ENCODE measurements at places on chromosomes 6 and 20.

- no peak for DNase-seq
These were observed 622.3 kb upstream of the IMPG1 start for GRCh38 chr6:76694795-76695194.

DNA sequence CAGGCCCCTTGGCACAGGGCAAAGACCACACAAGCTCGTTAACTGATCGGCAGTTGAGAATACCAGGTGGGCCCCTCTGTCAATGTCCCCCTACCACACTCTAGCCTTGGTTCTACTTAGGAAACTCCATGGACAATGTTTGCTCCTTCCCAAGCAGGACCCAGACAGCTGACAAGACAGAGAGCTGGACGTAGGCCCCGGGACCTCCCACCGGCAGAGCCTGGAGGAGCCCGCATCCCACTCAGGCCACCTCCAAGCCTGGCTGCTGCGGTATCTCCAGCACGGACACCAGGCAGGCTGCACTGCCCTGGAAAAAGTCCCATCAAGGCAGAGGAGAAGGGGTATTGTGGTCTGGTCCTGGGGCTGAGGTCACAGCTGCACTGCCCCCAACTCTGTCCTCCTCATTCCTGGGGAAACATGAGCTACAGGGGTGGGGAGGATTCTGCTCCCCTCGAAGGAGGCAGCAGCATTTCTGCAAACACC is 6.2 kb upstream of the GRM4 start:
- DNase-seq: no peak

- no peak for DNase-seq
These were observed 61.6 kb downstream of the MDGA1 start for GRCh38 chr6:37636116-37636515.

- no peak for DNase-seq
These were observed 11.5 kb downstream of the BPI start for GRCh38 chr20:38315290-38315966.

GRCh38 chr6:41966961-41967311 is 25.3 kb upstream of the CCND3 start:
- no peak for DNase-seq

GRCh38 chr6:143601504-143601903 is 76.3 kb upstream of the PHACTR2 start:
- DNase-seq: no peak

- DNase-seq: no peak
These were observed 1.2 kb downstream of the CDH4 start for GRCh38 chr20:61253264-61253639.

- DNase-seq: no peak
These were observed 119.7 kb upstream of the HDAC2 start for GRCh38 chr6:114090626-114091025.

- no peak for DNase-seq
These were observed 1.4 kb downstream of the TEAD3 start for GRCh38 chr6:35495258-35496035.

- no peak for DNase-seq
These were observed 276.3 kb downstream of the KIF16B start for GRCh38 chr20:16296931-16297330.

- no peak for DNase-seq
These were observed 37.7 kb upstream of the SYNJ2 start for GRCh38 chr6:157943964-157944283.

DNA sequence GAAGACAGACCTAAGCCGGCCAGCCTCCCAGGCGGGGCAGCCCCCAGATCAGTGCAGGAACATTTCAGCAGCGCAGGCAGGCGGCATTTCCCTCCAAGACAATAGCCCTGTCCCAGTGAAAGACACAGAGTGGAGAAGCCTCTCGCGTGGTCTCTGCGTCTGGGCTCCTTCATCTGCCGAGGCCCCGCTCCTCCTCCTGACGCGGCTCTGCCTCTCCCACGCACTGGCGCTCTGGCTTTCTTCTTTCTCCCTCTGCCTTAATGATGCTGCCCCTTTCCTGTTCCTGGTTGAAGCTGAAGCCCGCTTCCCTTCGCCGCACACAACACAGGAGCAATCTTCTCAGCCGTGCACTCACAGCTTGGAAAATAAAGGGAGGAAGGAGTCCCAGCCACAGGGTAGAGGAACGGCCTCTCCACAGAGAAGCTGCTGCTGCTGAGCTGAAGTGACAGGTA is 347.5 kb downstream of the CDH4 start:
- no peak for DNase-seq

DNA sequence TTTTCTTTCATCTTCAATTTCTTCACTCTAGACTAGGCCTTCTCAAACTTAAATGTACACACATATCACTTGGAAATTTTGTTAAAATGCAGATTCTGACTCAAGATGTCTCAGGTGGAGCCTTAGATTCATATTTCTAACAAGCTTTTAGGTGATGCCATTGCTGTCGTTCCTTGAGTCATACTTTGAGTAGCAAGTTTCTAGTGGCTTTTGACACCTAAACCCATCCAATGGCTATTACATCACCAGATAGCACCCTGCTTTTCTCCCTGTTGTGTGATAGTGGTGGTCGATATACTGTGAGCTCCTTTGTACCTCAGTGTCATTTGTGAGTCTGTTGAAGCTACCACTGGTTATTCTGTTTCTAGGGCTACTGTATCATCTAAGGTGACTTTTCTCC is 34.8 kb upstream of the BAG2 start:
- DNase-seq: no peak

DNA sequence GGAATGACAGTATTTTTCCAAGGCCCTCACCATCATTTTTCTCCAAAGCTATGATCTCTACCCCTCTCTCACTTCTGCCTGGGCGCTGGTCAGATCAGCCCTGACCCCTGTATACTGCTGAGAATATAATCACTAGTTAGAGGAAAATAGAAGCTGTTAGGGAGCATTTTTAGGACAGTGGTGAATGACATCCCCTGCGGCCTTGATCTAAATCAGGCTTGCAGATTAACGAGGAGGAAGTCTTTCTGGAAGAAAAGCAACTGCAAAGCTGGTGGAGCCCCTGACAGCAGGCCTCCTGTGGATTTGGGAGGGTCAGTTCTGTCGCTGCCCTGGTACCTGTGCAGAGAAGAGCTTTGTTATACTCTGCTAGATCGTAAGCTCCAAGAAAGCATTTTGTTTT is 107.9 kb downstream of the RPP40 start:
- DNase-seq: no peak

DNA sequence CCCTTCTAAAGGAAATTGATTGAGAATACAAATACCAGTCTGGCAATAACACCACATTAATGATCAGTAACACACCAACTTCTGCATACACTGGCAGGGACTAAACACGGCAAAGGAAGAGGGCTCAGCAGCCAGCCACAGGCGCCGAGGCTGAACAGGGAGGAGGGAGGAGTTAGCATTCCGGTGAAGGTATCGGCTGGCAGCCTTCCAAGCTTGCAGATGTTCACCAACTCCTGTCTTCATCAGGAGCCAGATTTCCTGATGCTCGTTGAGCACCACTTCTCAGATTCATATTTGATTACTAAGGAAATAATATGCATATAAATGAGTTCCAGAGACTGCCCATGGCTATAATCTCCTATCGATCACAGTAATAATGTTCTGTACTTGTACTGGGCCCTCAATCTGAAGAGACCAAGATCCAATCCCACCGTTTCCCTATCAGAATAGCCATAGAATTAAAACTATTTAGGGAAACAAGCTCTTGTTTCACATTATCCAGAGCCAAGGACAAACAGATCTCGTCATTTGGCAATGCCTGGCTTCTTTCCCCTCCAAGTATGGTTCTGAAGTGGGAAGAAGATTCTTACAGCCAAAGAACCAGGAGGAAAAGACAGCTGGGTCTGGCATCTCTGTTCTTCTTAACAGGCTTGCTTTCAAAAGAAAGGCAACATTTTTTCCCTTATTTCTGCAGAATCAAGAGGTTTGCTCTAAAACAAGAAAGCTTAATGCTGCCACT is 42.2 kb downstream of the GFOD1 start:
- no peak for DNase-seq

DNA sequence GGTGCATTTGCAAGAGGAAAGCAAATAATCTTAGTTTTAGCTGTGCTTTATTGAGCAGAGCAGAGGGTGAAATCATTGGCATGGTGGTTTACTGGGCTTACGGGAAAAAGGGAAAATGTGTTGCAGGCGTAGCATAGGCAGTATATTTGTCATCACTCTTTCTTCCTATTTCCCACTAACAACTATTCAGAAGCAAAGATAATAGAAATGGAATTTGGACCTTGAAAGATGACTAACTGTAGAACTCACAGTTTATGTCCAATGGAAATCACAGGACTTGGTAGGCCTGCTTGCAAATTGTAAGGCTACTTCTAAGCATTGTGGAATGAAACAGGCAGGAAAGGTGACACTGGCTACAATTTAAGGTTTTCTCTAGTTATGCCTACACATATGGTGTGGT is 611.9 kb upstream of the MAN1A1 start:
- no peak for DNase-seq

DNA sequence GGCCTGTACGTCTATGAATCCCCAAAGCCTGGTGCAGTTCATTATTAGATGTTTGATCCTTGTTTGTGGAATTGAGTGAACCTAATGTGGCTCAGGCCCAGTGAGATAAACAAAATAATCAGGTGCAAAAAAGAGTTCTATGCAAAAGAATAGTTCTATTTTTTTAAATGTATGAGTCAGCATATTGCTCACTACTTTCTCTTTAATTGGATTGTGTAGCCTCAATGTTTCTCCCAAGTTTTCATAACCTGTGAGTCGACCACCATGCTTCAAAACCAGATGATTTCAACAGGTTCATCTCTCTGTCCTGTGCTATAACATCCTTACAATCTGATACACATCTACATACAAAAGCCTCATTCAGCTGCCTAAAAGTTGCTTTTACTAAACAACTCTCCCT is 116.5 kb upstream of the HDAC2 start:
- DNase-seq: no peak

GRCh38 chr20:63834491-63834880 is 3.4 kb upstream of the ZBTB46 start:
- DNase-seq: no peak

GRCh38 chr6:35581633-35582032 is 68.9 kb upstream of the TULP1 start:
- DNase-seq: no peak

- DNase-seq: peak; percentile 19
These were observed 146.4 kb downstream of the AKAP7 start for GRCh38 chr6:131281471-131282270.

DNA sequence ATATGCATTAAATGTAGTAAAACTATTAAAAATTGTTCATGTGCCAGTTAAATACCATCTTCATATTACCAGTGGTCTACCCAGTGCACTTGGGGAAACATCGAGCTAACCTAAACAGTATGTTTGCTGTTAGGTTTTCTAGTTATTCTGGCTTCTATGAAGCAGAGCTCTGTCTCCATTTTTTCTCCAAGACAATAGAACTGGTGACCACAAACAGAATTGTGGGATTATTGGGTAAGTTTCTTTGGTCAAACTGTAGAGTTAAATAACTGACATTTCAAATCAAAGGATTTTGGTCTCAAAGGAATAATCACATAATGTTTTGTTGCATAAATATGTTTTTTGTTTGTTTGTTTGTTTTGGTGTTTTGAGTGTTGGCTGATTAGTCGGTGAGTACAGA is 40.5 kb upstream of the EDN3 start:
- no peak for DNase-seq

GRCh38 chr20:11366660-11367059 is 551.0 kb upstream of the BTBD3 start:
- DNase-seq: no peak

DNA sequence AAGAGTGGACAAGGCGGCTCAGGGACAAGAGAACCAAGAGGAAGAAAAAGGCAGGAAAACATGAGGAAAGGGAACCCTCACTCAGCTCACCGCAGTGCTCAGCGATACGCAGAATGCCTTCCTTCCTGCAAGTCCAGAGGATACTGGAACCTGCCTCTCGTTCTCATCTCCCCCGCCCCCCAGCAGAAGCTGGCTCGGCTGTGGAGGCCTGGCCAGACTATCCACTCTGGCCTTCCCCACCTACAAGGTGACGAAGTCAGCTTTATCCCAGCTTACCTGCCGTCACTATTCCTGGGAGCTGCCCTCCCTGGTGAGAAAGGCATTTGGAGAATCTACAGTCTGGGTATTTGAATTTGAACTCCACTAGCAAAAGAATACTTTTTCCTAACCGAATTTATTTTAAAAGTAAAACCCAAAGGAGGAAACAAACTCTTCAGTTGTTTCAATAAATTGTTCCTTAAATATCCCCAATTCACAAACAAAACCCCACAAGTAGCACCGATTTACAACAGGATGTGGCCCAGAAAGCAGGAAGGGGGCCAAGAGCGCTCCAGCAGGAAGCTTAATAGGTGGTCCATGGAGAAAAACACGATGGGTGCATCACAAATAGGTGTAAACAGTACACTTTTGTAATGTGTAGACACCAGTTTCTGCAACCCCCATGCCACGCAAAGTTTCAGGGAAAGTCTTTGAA is 2.1 kb upstream of the DIDO1 start:
- no peak for DNase-seq

GRCh38 chr6:167091805-167092107 is 31.1 kb upstream of the CCR6 start:
- DNase-seq: no peak

- DNase-seq: no peak
These were observed 70.3 kb downstream of the PREP start for GRCh38 chr6:105332576-105332975.

DNA sequence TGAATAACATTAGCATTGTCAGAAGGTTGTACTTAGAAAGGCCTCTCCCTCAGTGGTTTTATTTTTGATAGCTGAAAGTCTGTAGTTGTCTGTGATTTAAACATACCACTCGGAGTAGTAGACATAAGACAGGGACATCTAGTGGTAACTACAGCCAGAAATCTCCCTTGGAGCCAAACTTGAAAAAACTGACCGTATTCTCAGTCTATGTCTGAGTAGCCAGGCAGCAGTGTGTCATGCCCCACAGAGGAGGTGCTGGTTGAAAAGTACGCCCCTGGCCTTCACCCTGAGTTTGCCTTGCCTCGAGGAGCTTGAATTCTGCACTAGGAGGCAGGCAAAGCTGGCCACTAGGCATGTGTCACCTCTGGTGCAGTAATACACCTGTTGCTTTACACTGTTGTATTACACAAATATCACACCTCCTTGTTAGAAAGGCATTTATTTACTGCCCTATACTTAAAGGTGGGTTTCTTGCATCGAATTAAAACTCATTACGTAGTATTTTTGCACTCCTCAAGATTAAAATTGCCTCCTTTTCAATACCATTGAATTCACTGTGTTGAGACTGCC is 20.8 kb downstream of the ZBTB2 start:
- DNase-seq: no peak

DNA sequence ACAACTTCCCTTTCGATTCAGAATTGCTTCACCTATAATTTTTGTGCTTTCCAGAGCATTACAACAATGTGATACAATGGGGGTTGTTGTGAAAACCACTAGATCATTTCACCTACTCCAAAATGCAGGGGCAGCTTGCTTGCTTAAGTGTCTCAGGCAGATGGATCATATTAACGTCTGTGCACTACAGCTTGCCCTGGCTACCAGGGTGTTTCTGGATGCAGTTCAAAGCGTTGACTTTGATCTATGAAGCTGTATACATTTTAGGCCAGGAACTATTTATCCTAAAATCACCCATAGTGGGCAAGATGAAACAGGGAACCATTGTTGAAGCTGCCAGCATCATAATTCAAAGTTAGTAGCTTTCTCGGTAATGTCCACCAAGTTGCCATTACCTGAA is 339.5 kb upstream of the HSF2 start:
- no peak for DNase-seq
